ENCODE measurements at places on chromosomes 11 and 22.

GRCh38 chr11:117814204-117814765 lies 10.3 kb downstream of the FXYD2 start:
- no peak for DNase-seq

DNA sequence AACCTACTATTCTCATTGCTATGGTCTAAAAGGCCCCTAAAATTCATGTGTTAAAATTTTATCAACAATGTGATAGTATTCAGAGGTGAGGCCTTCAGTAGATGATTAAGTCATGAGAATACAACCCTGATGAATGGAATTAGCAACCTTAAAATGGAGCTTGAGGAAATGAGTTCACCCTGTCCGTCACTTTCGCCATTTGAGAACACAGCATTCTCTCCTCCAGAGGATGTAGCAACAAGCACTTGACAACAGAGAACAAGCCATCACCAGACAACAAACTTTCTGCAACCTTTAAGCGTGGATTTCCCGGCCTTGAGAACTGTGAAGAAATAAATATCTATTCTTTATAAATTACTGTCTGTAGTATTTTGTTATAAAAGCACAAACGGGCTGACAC lies 197.0 kb downstream of the SBF2 start:
- DNase-seq: no peak

DNA sequence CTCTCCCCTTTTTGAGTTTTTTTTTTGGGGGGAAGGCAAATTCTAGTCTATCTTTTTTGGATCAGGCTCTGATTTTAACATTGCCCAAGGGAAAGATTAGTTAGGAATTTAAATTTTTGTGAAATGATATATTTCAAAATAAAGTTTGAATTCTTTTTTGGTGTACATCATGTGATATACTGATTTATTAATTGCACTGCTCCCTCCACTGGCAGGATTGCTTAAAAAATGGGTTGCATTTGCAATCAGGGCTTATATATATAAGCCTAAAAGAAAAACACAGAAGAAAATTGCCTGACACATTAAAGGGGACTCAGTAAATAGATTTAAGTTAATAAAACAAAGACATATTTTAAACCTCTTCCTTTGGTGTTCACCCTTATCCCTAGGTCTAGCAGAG lies 1.2 kb downstream of the DYNC2H1 start:
- DNase-seq: no peak

DNA sequence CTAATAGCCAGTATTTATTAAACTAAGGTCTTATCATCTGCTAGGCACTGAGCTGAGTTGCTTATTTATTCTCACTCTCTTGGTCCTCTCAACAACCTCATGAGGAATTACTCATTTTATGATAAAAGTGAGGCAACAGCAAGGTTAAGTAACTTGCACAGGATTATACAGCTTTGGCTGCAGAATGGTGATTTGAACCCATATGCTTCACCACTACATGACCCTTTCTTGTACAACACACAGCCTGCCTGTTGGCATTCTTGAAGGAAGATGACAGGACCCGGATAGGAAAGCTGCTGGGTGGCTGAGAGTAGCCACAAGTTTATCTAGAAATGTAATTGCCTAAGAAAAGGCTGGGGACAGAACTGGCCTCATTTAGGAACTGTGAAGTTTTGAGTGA lies 5.3 kb upstream of the PARVA start:
- DNase-seq: no peak

DNA sequence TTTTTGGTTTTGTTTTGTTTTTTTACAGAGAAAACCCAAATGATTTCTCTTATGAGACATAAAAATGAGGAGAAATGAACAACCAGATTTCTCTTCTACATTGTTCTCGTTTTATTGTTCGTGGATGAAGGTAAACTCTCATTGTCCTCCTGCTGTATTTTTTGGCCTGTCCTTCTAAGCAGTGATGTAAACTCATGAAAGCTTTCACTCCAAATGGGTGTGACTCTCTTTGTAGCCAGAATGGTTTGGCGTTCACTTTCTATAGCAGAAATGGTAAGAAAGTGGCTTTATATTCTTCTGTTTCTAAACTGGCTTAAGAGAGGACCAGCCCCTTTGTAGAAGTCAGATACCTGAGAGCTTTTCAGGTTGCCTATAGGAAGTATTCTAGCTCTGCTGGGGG lies 15.5 kb upstream of the BMAL1 start:
- no peak for DNase-seq

DNA sequence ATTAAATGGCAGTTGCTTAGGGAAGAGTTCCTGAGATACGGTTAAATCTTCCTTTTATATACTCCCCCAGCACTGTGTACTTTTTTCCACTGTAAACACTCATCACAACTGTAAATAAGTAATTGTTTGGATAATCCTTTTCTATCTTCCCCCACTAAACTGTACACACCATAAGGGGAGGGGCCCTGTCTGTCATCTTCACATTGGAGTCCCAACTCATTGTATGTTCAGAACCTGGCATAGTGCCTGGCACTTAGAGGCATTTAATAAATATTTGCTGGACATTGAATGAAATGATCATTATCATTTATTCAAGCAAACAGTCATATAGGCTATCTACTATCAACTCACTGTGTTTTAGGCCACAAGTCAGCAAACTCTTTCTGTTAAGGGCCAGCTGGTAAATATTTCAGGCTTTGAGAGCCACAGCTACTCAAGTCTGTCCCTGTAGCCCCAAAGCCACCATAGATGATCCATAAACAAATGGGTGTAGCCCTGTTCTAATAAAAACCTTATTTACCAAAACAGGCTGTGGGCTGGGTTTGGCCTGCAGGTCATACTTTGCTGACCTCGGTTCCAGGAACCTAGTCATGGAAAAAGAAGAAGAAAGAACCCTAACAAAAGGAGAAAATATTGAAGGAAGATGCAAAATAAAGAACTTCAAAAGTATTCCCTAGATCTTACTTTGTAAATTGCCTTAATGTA lies 70.0 kb downstream of the AMOTL1 start:
- DNase-seq: no peak

- DNase-seq: no peak
These were observed 16.5 kb downstream of the SIAE start for GRCh38 chr11:124656774-124657630.

DNA sequence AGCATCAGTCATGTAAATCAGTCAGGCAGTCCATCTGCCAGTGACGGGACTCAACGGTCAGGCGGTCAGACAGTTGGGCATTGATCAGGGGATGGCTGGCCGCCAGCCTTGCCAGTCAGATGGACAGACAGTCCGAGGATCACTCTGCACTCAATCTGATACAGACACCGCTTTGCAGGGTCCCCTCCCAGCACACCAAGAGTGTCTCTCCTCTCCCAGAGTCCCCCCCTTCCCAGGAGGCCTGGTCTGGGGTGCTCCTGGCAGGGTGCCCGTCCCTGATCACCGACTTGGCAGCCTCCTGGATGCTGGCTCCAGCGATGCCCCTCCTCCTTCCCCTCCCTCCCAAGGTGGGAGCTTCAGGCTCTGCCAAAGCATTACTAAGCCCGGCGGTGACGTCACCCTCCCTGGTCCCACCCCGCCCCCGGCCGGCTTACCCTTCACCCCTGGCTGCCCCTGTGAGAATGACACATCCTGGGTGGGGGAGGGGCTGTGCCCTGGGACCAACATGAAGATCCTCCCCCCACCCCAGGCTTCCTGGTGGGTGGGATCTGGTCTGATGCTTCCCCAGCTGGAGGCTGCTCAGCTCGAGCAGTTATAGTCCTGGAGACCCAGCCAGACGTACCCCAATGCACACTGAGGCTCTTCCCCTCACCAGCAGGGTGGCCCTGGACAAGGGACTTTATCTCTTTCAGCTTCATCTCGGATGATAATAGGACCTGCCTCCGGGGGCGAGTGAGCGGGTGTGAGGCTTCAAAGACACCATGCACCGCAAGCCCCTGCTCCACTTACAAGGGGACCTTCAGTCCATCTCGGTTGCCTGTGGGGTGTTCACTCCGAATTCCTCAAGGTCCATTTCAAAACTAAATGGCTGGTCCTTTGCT lies 69.2 kb downstream of the CD82 start:
- no peak for DNase-seq

- no peak for DNase-seq
These were observed 4.8 kb upstream of the FXYD6 start for GRCh38 chr11:117881217-117881616.

- DNase-seq: no peak
These were observed 11.6 kb downstream of the ASCL2 start for GRCh38 chr11:2258501-2259465.

DNA sequence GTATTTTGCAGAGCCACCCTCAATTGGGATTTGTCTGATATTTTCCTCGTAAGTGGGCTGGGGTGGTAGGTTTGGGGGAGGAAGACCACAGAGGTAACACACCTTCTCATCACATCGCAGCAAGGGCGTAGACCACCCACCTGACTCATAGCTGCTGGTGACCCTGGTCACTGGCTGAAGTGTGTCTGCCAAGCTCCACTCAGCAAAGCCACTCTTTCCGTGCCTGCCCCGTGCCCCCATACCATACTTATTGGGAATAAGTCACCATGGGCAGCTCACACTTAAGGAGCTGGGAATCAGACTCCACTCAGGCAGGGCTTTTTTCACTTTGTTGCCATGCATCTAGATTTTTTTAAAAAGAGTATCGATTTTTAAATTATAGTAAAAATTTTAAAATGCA lies 111.6 kb downstream of the PHF21B start:
- no peak for DNase-seq

- DNase-seq: no peak
These were observed 4.2 kb upstream of the TMEM135 start for GRCh38 chr11:87033561-87033960.

GRCh38 chr11:66151273-66151672 lies 81.2 kb downstream of the PACS1 start:
- no peak for DNase-seq

GRCh38 chr11:71119656-71120269 lies 132.6 kb downstream of the SHANK2 start:
- DNase-seq: no peak

GRCh38 chr11:100791103-100791502 lies 104.0 kb downstream of the ARHGAP42 start:
- DNase-seq: no peak

GRCh38 chr11:130634961-130635473 lies 186.6 kb downstream of the ADAMTS15 start:
- DNase-seq: no peak

DNA sequence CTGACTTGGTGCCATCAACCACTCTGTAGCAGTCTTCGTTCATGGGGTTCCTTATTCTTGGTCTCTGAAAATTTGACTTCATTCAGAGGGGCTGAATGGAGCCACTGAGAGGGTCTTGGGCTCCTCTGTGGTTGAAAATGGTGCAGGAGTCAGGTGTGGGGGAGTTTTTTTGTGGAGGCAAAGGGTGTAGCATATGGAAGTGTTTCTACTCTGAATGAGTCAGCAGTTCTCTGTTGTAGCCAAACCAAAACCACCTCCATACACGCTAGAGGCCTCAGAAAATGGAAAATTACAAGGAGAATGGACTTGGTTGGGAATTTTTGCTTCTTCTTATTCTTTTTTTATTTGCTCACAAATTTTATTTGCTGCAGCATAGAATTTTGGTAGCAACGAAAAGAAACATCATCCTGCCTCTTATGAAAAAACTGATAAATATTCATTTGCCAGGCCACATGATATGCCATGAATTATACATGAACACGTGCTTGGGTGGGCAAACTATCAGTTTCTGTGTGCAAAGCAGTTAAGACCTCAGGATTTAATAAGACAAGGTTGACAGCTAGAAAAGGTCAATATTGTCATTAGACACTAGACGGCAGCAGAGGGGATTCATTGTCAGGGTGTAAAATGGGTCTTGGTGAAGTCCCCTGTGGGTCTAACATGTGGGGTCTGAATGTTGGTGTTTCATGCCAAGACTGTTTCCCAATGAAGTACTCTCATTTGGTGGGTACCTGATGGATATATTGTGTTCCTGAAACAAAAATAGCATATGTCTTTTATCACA lies 111.7 kb downstream of the MYO18B start:
- DNase-seq: no peak

DNA sequence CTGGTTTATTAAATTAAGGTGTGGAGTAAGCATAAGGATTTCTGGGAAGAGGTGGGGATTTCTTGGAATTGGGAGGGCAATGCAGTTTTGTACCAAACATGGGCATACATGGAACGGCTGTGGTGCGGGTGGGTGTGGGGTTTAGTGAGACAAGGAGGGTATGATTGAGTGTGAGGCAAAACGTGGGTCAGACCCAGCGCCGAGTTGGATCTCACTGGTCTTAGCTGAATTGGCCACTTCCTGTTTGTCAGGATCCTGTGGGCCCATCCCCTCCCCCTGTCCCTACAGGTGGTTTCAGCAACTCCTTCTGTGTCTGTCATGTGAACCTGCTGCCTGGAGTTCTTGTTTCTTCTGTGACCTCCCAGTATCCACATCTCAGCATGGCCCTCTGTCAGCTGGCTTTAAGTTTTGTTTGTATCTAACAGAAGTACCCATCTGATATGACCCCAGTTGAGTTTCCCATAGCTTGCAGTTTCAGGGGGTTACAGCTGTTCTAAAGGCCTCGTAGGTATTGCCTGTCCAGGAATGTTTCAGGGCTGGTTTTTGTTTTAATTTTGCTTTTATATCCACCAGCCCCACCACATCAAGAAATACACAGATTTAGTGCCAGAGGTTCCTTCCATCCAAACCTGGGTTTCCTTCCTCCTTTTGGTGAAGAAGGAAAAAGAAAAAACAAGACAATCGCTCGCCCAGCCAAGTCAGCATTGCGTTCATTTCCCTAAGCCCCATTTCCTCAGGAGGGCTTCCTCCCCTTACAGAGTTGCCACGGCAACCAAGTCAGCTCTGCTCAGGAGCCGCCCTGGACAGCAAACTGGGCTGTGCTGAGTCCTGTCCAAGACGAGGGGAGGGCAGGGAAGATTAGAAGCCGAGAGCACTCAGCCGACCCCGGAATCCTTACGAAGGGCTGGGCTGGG lies 6.0 kb downstream of the APOL1 start:
- no peak for DNase-seq

GRCh38 chr22:22687638-22688500 lies 43.5 kb downstream of the GGTLC2 start:
- DNase-seq: no peak

All from activated CD8-positive, alpha-beta memory T cell treated with anti-CD3 and anti-CD28 coated beads for 1 hour (primary cell).